Stimulated activated CD4-positive, alpha-beta T cell treated with anti-CD3 and anti-CD28 coated beads, Interleukin-12 subunit alpha, Interleukin-12 subunit beta, amount 100 ng/mL, for 48 hours (primary cell): ENCODE measurements at places on chromosomes 1 and 21.

DNA sequence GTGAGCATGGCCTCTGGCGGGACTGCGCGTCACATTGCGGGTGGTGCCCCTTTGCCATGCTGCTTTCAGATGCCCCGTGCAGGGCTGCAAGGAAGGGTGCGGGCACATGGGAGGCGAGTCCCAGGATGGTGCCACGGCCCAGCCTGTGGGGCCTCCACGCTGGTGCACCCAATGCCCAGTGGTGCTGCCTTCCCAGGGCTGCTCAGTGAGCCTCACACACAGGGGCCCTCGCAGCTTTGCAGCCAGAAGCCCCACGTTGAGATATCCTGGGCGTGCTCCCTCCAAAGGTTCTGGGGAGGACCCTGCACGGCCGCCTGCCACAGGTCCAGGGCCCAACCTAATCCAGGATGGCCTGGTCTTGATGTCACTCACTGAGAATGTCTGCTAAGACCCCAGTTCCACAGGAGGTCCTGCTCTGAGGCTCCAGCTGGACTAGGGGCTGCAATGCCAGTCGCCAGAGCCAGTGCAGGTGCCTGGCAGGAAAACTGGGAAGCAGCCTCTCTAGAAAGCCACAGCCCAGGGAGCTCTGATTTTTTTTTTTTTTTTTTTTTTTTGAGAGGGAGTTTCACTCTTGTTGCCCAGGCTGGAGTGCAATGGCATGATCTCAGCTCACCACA is 34.1 kb upstream of the PRSS38 start:
- no peak for DNase-seq

GRCh38 chr21:46116189-46116775 is 18.4 kb downstream of the COL6A2 start:
- no peak for DNase-seq

DNA sequence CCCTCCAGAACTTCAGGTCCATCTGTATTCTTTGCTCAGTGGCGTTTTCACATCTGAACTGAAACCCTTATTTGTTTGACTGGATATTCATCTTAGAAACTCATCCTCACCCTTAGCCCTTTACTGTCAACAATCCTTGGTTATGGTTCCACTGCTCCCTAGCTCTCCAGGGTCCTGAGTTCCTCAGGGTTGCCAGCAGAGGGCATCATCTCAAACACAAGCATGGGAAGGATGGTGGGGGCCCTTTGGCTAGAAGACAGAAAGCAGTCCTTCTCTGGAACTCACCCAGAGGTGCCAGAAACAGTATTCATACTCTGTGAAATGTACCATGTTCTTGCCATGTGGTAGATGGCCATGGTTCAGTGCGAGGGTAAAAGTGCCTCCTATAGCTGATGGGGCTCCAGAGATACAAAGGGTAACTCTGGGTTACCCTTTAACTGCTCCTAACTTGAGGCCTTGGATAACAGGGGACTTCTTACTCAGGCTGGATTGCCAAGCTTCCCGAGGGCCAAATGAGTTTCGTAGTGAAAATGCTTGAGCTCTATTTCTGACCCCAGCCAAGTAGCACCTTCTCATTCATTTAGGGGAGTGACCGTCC is 11.3 kb downstream of the NCSTN start:
- no peak for DNase-seq

GRCh38 chr21:45390831-45391742 is 13.9 kb upstream of the COL18A1 start:
- DNase-seq = no peak

DNA sequence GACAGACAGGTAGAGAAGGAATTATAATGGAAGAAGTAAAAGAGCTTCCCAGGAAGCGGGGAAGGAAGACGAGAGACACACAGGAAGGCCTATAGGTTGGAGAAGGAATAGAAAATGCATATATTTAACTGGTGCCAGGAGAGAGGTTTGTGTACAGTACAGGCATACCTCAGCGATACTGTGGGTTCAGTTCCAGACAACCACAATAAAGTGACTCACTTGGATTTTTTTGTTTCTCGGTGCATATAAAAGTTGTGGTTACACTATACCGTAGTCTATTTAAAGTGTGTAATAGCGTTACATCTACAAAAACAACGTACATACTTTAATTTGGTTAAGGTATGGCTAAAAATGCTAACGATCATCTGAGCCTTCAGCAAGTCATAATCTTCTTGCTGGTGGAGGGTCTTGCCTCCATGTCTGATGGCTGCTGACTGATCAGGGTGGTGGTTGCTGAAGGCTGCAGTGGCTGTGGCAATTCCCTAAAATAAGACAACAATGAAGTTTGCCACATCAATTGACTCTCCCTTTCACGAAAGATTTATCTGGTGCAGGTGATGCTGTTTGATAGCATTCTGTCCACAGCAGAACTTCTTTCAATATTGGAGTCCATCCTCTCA is 16.0 kb downstream of the YARS1 start:
- DNase-seq = peak; percentile 15

DNA sequence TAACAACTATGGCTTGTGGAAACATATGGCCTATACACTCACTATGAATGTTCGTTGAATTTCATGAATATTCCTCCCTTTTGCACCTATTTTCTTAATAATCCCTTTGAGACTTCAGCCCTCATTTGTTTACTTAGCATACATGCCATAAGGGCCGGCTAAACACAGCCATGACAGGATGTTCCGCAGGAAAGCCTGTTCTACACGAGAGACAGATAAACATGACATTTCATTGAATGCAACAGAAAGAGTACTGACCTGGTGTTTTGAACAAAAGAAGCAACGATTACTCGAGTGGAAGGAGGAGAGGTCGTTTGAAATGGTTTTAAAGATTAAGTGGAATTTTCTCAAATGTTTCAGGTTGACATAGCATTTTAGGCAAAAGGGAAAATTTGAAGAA is 459.5 kb upstream of the CXADR start:
- no peak for DNase-seq

GRCh38 chr1:94998114-94998513 is 71.2 kb upstream of the CNN3 start:
- no peak for DNase-seq

DNA sequence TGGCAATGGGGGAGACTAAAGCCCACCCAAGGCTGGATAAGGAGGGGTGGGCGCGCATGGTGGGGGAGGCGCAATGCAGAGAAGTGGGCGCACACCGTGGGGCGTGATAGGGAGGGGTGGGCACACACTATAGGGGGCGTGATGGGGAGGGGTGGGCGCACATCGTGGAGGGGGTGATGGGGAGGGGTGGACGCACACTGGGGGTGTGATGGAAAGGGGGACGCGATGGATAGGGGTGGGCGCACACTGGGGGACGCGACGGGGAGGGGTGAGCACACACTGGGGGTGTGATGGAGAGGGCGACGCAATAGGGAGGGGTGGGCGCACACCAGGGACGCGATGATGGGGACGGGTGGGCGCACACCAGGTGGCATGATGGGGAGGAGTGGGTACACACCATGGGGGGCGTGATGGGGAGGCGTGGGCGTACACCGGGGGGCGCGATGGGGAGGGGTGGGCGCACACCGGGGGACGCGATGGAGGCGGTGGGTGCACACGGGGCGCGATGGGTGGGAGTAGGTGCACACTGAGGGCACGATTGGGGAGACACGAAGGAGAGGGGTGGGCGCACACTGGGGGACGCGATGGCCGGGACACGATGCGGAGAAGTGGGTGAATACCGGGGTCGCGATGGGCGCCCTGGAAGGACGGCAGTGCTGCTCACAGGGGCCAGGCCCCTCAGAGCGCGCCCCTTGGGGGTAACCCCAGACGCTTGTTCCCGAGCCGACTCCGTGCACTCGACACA is 929 bp downstream of the SUMO3 start:
- DNase-seq = no peak

GRCh38 chr1:6358757-6359201 is 34.8 kb downstream of the ACOT7 start:
- no peak for DNase-seq

DNA sequence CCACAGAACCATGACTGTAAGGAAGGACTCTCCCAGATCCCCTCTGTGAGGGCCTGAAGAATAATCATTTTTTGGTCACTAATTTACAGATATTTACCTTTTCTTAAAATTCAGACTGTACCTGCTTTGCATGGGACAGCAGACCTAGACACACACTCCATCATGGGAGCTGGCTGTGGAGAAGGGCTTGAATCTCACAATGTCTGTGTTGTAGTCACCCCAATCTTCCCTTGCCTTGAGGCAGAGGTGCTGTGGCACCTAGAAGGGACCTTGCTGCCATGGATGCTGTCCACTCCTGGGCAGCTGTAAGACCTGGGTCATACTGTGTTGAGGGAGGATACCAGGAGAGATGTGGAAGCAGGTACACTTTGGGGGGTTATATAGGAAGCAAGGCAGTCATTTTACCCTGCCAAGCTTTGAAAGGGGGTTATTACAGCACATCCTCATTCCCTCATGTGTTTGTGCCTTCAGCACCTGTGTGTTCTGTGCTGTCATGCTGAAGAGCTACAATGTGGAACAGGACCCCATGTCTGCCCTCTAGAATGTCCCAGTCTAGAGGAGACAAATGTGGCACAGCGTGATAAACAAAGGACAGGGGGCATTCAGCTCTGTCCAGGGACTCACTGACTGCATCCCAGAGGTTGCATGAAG is 27.1 kb downstream of the TRAF5 start:
- DNase-seq = no peak

DNA sequence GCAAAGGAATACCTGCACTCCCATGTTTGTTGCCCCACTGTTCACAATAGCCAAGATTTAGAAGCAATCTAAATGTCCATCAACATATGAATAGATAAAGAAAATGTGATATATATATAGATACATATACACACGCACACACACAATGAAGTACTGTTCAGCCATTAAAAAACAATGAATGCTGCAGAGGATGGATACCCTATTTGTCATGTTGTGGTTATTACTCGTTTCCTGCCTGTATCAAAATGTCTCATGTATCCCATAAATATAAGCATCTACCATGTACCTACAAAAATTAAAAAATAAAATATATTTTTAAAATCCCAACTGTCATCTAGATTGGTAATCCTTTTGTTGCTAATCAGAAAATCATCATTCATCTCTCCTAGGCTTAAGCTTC is 634.8 kb upstream of the ADGRL2 start:
- no peak for DNase-seq

DNA sequence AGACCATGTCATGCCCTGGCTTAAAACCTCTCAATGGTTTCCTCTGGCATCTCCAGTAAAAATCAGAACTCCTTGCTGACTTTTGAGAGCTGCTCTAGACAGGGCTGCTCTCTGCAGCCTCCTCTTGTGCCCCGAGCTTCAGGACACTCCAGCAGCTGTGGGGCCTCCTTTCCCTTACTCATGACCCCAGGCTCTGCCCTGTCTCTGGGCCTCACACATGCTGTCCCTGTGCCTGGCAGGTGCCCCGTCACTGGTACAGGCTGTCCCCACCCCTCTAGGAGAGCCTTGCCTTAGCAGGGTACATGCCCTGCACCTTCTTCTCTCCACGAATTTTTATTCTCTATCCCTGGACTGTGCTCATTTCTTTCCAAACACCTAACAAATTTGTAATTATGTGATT is 43.2 kb downstream of the HIVEP3 start:
- no peak for DNase-seq

DNA sequence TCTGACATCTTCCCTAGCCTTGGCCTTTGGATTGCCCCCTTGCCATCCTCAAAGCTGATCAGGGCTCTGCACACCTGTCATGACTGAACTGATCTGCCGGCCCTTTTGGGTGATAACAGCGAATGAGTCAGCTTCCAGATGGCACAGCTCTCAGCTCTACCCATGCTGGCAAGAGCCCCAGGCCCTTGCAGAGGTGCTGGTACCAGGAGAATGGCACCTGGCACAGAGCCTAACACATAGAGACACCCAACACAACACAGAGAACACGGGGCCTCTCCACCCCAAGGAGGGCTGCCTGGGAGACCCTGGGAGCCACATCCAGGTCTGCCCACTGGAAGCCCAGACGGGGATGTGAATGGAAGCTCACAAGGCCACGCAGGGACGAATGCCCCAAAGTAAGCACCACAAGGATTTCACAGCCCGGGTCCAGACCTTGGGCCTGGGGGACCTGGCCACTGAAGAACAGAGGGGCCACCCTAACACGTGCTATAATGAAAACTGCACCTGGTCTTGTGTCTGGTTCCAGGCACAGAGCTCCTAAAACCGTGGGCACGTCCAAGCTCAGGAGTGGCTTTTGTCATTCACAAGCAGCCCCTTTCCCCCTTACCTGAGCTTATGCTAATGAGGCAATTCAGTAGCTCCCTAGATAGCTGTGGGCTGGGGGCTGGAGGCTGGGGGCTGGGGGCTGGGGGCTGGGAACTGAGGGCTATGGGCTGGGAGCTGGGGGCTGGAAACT is 160.5 kb downstream of the NPHP4 start:
- DNase-seq = no peak

DNA sequence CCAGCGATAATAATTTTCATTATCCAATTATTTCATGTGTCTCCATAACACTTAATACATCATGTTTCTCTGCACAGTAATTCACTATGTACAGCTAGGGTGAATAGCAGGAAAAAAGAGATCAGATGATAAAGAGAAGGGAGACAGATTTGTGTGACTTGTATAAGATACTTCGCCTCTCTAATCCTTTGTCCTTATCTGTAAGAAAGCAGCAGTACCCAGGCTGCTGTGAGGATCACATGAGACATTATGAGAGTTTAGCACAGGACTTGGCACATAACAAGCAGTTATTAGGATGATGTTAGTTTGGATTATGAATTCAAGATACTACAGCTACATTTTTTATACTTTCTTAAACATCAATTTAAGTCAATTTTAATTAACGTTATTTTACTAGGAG is 6.3 kb downstream of the ERG start:
- no peak for DNase-seq

DNA sequence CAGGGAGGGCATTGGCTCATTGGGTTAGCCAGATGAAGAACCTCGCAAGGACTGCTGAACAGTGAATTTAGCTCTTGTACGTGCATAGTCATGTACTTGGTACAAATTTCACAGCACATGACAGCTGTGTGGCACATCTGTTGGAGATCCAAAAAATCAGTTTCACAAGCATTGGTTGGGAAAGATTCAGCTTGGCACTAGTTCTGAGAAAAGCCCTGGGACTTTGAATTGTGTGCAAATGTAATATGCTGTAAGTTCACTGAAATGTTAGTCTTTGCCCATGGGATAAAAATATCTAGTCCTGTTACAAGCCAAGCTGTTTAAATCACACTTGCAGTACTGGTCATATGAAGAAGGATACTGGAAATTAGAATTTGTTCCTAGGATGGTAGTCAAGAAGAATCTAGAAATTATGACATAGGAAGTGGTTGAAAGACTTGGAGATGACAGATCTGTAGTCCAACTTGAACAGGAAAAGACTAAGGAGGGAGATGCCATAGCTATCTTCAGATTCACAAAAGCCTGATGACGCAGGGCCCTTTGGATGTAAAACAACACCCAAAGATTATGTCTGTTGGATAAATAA is 19.2 kb downstream of the LAMC2 start:
- no peak for DNase-seq

- DNase-seq = no peak
Observed at GRCh38 chr1:77228836-77229235, 9.6 kb upstream of the PIGK start.

GRCh38 chr1:30885570-30886522 is 22.7 kb downstream of the SDC3 start:
- no peak for DNase-seq
